Dermis lymphatic vessel endothelial cell (primary cell): ENCODE measurements at places on chromosomes 3 and 15. TPM values are rescaled to one million over a fixed set of nuclear protein-coding genes. Genes with fewer than 3 reads are reported as not detected.

Gene KCNMB3
- 2.6 and 2.9 TPM in 2 replicates for total RNA-seq

Gene TMIE
- total RNA-seq = 0.09 TPM in 1 of 2 replicates, not detected in the other

Gene FMN1
- total RNA-seq = under 0.01 and 0.11 TPM in 2 replicates

Gene LRRC2
- total RNA-seq = under 0.01 and 0.17 TPM in 2 replicates

Gene TMEM115
- 30.0 and 35.7 TPM in 2 replicates for total RNA-seq

Gene BMF
- total RNA-seq = 4.3 and 5.4 TPM in 2 replicates

Gene LRTM1
- total RNA-seq = not detected in 2 replicates

Gene OSBPL10
- 9.2 and 12.3 TPM in 2 replicates for total RNA-seq

Gene LSMEM2
- total RNA-seq = not detected in 2 replicates

Gene ANKUB1
- not detected in 2 replicates for total RNA-seq

Gene MUC4
- total RNA-seq = not detected in 2 replicates

Gene THAP10
- 1.0 and 1.3 TPM in 2 replicates for total RNA-seq

Gene PP2D1
- total RNA-seq = not detected in 2 replicates

Gene SPINT1
- 0.33 and 0.34 TPM in 2 replicates for total RNA-seq

Gene A4GNT
- total RNA-seq = not detected in 2 replicates

Gene FBN1
- 129 and 130 TPM in 2 replicates for total RNA-seq

Gene ANKRD63
- not detected in 2 replicates for total RNA-seq

Gene CPLX3
- not detected in 2 replicates for total RNA-seq

Gene EOMES
- total RNA-seq = not detected in 2 replicates

Gene PYGO1
- 0.11 and 0.26 TPM in 2 replicates for total RNA-seq

Gene GREM1
- 0.09 and 2.1 TPM in 2 replicates for total RNA-seq

Gene CPN2
- total RNA-seq = not detected in 2 replicates

Gene NR2E3
- 0.22 and 0.26 TPM in 2 replicates for total RNA-seq

Gene MOBP
- under 0.01 TPM in 1 of 2 replicates, not detected in the other for total RNA-seq

Gene ATP13A5
- total RNA-seq = not detected in 2 replicates

Gene ROPN1
- not detected in 2 replicates for total RNA-seq

Gene PODXL2
- 2.1 and 3.5 TPM in 2 replicates for total RNA-seq

Gene ZPLD1
- under 0.01 TPM in 1 of 2 replicates, not detected in the other for total RNA-seq

Gene FEZF2
- total RNA-seq = not detected in 2 replicates

Gene ACAN
- total RNA-seq = under 0.01 TPM in 2 replicates

Gene VIPR1
- 0.09 and 0.11 TPM in 2 replicates for total RNA-seq

Gene CD200
- total RNA-seq = 4.7 and 6.7 TPM in 2 replicates

Gene EFCAB12
- total RNA-seq = under 0.01 and 0.11 TPM in 2 replicates

Gene TMEM266
- not detected in 2 replicates for total RNA-seq

Gene CAND2
- total RNA-seq = 0.69 and 0.98 TPM in 2 replicates

Gene UQCRC1
- total RNA-seq = 246 and 249 TPM in 2 replicates

Gene ZNF35
- 14.3 and 18.0 TPM in 2 replicates for total RNA-seq

Gene USP8
- total RNA-seq = 59.6 and 66.4 TPM in 2 replicates

Gene LIPH
- total RNA-seq = under 0.01 and 0.11 TPM in 2 replicates

Gene CLDN16
- total RNA-seq = under 0.01 TPM in 1 of 2 replicates, not detected in the other

Gene TRIM42
- total RNA-seq = not detected in 2 replicates

Gene WDR93
- not detected in 2 replicates for total RNA-seq

Gene SUSD5
- total RNA-seq = 0.17 and 0.33 TPM in 2 replicates
